Brain microvascular endothelial cell (primary cell): ENCODE measurements at places on chromosomes 3 and 15.

DNA sequence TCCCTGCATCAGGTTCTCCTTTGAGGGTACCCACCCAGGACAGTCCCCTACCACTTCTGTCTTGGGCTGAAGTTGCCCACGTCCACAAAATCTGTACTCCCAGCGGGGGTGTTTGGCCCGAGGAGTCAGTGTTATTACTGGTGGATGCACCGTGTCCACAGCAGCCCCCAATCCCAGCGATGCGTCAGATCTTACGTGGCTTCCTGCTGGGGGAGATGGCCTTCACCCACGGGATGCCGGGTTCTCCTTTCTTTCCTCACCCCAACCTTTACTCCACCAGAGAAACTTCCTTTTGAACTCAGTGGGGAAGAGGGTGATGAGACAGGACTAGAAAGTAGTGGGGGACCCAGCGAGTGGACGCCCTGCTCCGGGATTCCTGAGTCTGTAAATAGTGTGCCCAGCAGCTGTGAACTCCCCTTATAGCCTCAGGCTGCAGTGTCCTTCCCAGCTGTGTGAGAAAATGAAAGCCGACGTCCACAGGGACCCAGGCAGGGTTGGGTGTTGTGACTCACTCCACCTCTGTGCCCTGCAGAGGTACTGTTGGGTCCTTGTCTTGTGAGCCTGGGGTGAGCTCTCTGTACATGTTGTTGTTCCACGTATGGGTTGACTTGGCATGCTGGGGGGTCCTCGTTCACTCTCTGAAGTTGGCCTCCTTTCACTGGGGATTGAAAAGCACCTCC lies 31.5 kb downstream of the CRTAP start:
- DNase-seq, result peak; percentile 35

DNA sequence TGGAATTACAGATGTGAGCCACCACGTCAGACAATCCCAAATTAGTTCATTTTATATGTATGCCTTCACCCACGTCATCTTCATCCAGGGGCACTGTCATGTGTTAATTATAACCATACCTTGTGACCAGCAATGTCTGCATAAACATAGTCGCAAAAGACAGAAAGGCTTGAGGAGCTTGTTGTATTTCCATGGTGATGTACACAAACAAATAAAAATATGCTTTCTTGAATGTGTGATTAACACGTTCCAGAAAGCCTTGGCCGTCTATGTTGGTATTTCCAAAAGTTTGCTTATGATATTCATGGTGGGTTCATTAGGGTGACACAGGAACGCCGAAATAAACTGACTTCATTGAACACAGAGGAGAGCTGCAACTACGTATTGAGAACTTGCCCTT lies 524.7 kb upstream of the ZNF717 start:
- DNase-seq, result no peak

GRCh38 chr15:43329217-43329959 lies 985 bp downstream of the LCMT2 start:
- DNase-seq, result peak; percentile 14

- no peak for DNase-seq
Measured at GRCh38 chr15:64687688-64688087, 87.7 kb downstream of the RBPMS2 start.

GRCh38 chr3:94928921-94929320 lies 866.1 kb downstream of the NSUN3 start:
- peak; percentile 25 for DNase-seq

DNA sequence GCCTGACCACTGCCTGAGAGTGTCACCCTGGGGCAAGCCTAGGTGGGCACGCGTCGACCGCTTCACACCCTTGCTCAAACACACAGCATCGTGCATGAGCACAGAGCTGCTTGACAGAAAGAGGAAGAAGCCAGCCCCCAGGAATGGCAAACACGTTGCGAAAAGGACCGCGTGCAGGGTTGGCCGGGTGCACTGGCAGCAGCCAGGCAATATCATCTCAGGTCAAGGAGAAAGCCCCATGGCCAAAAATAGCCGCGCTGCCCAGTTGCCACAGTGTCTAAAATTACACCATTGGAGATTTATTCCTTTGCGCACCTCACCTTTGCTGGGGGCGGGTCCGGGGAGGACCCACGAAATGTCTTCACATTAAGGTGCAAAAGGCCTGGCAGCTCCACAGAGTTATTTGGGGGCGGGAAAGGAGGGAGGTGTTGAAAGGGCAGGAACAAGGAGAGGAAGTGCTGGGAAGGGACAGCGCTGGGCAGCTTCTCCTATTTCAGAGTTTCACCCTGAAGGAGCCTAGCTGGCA lies 44.7 kb upstream of the NR2F2 start:
- no peak for DNase-seq

DNA sequence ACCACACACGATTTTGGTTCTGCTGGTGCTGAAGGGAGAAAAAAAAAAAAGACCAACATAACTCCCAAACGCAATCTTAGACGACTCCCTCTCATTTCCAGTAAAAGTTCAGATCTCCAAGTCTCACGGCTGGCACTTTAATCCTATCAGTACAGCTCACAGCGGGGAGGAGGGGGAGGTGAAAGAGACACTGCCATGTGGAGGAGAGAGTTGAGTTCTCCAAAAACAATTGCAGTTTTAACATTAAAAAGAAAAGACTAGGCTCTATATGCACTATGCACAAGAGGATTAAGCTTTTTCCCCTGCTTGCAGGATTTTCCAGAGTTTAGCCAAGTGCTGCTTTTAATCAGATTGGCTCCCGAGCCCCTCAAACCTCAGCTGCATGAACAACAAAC lies 16.8 kb downstream of the BMF start:
- no peak for DNase-seq

DNA sequence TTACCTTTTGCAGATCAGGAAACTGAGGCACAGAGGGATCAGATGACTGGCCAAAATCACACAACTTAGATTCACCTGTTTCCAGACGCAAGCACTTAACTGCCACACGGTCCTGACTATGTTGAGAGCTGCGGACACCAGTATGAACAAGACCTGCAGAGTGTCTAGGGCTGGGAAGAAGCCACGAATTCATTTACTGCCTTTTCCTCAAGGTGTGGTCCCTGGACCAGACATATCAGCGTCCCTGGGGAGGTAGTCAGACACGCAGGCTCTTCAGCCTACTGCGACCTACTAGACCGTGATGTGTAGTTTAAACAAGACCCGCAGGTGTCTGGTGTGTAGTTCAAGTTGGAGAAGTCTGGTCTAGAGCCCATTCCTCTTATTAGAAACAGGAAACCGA lies 541 bp upstream of the SLC6A11 start:
- DNase-seq, result no peak
